ENCODE measurements at places on chromosomes 6 and 20. TPM values are rescaled to one million over a fixed set of nuclear protein-coding genes. Genes with fewer than 3 reads are reported as not detected.

The RBCK1 gene
- total RNA-seq: 50.5 TPM

The KLHDC3 gene
- 92.4 TPM for total RNA-seq

The HS3ST5 gene
- 0.81 TPM for total RNA-seq

The POM121L2 gene
- not detected for total RNA-seq

The PRICKLE4 gene
- not detected for total RNA-seq

The C20orf141 gene
- not detected for total RNA-seq

The OPRM1 gene
- total RNA-seq: not detected

The NRN1 gene
- total RNA-seq: 5.4 TPM

The GNAS-AS1 gene
- total RNA-seq: 0.65 TPM

The TBX18 gene
- 0.88 TPM for total RNA-seq

The TENT5A gene
- total RNA-seq: 2.1 TPM

The FAM209B gene
- total RNA-seq: 1.3 TPM

The ADGRG6 gene
- 2.2 TPM for total RNA-seq

The BTN1A1 gene
- not detected for total RNA-seq

The DCDC2 gene
- total RNA-seq: 0.99 TPM

The SLC4A11 gene
- 1.4 TPM for total RNA-seq

The BPIFB1 gene
- total RNA-seq: not detected

The SASH1 gene
- total RNA-seq: 23.2 TPM

The WDR27 gene
- total RNA-seq: 14.4 TPM

The ZC2HC1B gene
- not detected for total RNA-seq
